ENCODE measurements at places on chromosomes 1 and 21.

DNA sequence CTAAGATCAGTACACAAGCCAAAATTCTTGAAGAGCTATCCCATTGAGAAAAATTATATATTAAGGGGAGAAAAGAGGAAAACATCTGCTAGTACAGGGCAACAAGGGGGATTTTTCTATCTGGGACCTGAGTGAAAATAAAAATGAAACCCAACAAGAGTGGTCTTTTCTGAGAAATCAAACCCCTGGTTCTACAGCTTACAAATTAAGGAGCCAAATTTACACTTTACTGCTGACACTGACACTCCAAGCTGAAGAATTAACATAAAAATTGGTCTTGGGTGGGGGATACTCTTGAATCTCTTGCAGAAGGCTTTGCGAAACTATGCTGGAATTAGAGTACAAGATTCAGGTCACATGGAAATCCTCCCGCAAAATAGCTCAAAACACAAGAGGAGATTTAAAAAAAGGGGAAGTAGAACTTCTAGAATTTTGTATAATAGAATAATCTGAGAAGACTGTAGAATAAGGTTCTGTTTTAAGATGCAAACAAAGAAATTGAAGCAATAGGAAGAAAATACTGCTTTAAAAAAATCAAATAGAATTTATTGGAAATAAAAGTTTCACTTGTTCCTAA lies 32.1 kb upstream of the HSPA13 start:
- DNase-seq: no peak

- no peak for DNase-seq
These were observed 444.7 kb upstream of the VAMP3 start for GRCh38 chr1:7326366-7326765.

DNA sequence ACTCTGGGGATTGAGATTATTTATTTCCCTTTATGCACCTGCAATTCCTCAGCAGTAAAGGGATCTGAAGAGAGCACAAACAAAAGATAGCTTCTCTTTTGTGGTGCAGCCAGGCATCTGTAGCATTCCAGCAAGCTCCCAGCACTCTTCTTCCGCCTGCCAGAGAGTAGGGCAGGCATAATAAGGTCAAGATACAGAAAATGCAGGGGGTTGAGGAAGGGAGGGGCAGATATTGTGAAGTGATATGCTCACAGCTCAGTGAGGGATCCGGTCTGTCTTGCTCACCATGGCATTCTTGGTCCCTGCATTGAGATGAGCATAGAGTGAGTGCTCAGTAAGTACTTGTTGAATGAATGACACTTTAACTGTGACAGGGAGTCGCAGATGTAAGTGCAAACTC lies 23.9 kb downstream of the FASLG start:
- DNase-seq: no peak

GRCh38 chr21:45011911-45012661 lies 62.3 kb upstream of the ADARB1 start:
- no peak for DNase-seq

DNA sequence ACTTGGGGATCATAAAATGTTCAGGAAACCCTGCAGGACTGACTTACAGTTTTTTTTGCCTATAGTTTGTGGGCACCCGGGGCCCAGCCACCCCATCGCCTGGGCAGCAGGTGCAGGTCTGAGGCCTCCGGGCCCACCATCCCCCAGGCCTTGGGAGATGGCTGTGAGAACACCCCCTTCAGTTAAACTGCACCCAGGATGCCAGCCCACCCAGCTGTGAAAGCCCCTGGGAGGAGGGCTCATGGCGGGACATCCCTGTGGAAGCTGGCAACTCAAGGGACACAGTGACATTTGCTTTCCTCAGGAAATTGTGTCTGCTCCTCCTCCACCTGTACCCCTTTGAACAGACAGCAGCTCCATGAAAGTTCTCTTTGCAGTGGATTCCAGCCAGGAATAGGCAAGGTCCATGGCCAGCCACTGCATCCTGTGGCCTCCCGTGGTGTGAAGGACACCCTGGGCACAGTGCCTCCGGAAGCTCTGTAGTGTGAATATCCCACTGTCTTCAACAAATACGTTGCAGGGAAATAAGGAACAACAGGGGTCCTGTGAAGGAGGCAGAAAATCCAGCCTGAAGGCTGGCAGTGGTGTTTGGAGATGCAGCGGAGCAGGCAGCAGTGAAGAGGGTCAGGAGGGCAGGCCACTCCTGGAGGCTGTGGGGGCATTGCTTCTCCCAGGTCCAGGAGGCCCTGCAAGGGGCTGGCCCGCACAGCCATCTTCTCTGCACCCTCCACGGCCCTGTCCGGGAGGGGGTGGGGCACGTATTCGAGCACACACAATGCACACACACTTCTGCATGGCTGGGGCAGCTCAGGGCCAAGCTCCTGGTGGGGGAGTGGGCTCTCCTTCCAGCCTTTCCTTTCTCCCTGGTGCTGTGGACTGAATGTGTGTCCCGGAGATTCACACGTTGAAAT lies 2.1 kb upstream of the OBSCN start:
- peak; percentile 5 for DNase-seq

DNA sequence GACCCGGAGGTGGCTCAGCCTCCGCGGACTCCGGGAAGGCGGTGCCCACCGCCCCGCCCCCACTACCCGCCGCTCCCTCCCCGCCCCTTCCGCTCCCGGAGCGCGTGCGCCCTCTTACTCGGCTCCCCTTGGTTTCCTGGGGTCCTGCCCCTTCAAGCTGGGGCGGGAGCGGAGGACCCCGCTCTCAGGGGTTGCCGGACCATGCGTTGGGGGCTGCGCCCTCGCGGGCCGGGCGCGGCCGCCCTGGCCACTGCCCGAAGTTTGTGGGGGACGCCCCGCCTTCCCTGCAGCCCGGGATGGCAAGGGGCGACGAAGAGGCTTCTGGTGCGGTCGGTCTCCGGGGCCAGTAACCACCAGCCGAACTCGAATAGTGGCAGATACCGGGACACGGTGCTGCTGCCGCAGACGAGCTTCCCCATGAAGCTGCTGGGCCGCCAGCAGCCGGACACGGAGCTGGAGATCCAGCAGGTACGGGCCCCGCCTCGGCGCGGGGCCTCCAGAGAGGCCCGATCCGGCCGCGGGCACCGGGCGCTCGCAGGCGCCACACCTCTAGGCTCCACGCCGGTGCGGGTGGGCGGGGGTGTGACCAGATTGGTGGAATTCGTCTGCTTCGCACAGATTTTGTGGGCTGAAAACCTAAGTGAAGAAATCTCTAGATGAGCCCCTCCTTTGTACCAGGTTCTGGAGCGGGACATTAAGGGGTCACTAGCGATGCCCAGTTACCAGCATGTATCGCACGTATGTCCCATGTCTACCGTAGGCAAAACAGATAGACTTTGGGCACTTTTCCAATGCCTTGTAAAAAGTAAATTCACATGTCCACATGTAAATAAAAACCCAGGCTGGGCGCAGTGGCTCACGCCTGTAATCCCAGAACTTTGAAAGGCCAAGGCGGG lies at the start of gene IARS2:
Gene IARS2, plus strand, starts transcription at position 117 of the 896 bp plus-strand sequence. Its CDS starts 85 bp downstream, at position 202.
- DNase-seq: peak; percentile 91

DNA sequence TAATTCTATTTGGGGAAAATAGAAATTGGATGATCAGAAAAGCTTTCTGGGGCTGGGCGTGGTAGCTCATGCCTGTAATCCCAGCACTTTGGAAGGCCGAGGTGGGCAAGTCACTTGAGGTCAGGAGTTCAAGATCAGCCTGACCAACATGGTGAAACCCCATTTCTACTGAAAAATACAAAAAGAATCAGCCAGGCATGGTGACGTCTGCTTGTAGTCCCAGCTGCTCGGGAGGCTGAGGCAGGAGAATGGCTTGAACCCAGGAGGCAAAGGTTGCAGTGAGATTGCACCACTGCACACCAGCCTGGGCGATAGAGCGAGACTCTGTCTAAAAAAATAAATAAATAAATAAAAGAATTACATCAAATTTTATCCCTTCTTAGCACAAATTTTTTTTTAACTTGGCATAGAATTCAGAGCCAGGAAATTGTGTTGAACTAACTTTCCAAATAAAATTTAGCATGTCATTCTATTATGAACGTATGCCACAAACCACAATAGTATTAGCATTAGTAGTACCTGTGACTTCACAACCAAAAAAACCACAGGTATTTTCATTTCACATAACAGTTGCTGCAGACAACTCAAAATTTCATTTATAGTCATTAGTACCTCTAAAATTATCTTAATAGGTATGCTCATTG lies 4.5 kb upstream of the ANKRD13C start:
- no peak for DNase-seq

DNA sequence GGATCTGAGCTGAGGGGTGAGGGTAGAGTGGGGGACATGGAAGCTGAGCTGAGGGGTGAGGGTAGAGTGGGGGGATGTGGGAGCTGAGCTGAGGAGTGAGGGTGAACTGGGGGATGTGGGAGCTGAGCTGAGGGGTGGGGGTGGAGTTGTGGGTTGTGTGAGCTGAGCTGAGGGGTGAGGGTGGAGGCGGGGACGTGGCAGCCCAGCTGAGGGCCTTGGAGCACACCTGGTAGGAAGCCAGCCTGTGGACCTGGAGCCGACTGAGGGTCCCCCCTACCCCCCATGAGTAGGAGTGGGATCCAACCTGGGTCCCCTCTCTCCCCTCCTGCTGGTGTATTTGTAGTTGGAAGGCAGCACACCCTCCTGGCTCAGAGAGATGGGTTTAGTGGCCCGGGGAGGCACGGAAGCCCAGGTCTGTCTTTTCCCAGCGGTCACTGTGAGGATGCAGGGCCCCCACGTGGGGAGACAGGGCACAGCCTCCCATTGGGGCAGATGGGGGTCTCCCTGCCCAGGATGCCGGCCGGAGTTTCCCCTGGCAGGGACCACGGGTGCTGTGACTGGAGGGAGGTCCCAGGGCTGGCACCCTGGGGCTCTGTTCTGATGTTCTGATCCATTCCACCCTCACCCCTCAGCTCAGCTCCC lies 13.2 kb upstream of the NPHP4 start:
- no peak for DNase-seq
